Stimulated activated CD4-positive, alpha-beta T cell treated with anti-CD3 and anti-CD28 coated beads, Interleukin-12 subunit alpha, Interleukin-12 subunit beta, amount 100 ng/mL, for 24 hours (primary cell): ENCODE measurements at places on chromosomes 11 and 22.

GRCh38 chr11:1326435-1327063, 17.1 kb upstream of the TOLLIP start:
- no peak for DNase-seq

DNA sequence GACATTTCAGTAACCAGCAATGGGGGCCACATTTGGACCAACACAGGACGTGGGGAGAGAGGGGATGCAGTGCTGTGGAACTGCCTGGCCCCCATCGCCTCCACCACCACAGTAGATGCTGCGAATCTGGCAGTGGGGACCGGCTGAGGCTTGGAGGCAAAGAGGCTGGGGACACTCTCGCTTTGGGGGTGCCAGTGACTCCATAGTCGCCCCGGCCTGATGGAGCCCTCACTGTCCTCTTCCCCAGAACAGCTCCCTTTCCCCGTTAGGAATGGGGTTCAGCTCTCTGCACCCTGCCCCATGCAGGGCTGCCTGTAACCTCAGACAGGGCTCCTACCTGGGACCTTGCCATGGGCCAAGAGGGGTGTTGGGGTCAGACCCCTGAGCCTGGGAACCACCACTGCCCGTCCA, 1.8 kb upstream of the MUC2 start:
- DNase-seq = no peak

DNA sequence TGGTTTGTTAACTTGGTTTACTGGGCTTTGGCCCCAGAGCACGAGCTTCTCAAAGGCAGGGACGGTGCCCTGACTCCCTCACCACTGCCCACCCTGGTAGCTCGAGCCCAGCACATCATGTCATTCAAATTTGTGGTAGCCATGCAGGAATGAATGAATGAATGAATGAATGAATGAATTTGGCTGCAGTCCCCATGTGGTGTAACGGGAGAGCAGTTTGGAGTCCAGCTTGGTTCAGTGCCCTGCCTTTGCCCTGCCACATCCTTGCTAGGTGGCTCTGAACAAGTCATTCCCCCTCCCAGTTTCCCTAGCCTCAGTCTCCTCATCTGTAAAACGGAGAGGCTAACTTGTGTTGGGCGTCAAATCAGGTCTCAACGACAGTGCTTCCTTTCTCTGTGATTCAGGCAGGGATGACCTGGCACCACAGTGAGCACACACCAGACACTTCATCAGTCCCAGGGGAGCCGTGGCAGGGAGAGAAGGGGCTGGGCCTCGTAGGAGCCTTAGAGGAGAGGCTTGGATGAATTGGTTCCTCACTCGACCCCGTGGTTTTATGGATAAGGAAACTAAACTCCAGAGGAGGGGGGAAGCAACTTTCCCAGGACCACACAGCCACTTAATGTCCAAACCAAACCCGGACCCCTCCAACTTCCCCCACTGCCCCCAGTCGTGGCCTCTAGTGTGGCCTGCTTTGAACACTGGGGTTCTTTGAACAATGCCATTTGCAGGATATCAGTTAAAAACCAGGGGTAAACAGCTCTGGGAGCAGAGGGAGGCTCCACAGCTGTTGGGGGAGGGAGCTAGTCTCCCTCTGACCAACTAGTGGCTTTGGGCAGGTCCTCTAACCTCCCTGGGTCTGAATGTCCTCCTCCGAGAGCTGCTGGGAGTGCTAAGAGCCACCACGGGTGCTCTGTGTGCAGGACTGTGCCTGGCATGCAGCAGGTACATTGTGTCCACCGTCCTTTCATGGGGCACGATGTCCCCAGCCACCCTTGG, 86.2 kb downstream of the CACNA1I start:
- no peak for DNase-seq

DNA sequence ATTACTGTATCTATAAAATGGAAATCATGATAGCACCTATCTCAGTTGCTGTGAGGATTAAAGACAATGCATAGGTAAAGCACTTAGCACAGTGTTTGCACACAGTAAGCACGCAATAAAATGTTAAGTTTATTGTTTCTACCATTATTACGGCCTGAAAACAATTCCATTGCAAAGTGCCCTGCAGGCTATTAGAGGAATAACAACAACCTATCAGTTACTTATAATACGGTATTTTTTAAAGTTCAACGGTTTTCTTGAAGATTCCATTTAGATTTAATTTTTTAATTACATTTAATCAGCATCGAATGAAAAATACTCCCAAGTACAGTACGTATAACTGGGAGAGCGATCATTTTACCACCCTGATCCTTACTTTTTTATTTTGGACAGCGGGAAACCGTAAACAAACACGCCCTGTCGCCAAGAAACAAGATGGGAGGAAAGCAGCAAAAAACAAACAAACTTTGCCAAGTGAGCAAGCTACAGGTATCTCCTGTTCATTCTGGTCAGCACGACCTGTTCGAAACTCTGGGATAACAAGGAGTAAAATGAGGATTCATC, 893 bp downstream of the SLC36A4 start:
- no peak for DNase-seq

DNA sequence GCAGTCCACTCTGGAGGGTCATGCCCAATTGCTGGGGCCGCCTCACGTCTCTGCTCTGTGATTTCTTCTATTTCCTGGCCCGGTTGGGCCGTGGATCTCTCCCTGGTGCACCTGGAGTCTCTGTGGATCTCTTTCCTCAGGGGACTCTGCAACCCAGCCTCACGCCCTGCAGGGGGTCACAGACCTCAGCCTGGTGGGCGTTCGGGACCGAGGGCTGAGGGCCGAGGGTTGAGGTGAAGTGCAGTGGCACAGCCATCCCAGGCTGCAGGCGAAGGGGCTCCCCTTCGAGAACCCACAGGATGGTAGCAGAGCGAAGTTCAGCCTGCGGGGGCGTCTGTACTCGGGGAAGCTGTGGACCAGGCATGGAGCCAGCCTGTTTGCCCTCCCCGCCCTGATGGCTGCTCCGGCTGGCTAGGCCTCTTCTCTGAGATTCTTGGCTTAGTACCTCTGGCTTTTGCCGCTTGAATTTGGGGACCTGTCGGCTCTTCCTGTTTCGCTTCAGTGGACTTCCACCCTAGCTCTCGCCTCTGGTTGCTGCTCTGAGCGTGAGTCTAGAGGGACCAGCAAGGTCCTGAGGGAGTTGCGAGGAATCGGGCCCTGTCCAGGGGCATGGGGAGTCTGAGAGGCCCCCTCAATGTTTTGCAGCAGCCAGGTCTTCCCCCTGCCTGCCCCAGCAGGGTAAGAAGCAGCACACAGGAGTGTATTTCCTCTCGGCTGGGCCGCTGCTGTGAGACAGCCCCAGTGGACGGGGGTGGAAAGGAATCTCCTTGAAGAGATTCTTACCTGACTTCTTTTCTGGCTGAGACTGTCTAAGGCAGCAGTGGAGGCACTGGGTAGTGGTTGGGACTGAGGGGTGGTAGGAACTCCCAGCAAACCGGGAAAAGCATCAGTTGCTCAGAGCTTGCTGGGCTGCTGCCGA, 140.8 kb downstream of the TBC1D22A start:
- no peak for DNase-seq

GRCh38 chr11:66454247-66454646, 12.5 kb upstream of the PELI3 start:
- DNase-seq = no peak

DNA sequence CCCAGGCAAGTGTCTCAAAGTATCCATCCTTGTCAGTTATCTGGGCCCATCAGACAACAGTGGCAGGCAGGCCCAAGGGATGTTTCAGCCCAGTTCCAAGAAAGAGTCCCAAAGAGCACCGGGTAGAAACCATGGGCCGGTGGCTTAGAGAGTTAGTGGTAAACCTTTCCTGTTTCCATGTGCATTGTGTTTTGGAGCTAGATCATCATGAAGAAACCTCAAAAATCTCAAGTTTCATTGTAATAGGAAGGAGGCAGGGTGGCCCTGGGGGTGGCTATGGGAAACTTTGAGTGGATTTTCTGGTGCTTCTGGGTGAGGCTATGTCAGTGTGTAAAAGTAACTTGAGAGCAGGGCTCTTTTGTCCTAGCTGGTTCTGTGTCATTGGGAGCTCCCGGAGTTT, 68.1 kb downstream of the UBASH3B start:
- DNase-seq = no peak

- DNase-seq = no peak
Observed at GRCh38 chr22:50694766-50695420, 22.3 kb downstream of the SHANK3 start.

GRCh38 chr11:130037058-130037457, 32.6 kb upstream of the APLP2 start:
- DNase-seq = no peak

DNA sequence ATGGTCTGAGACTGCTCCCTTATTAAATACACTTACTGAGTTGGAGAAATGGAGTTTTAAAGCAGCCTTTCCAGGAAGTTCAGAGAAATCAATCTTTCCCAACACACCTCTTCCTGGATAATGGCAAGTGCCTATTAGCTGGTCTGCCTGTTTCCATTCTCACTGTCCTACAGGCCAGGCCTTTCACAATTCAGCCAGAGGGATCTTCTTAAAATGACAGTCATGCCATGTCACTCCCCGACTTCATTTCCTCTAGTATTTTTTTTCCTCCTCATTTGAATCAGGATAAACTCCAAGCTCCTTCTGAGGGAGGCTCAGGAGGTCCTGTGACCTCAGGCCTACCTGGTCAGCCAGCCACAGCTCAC, 62.6 kb downstream of the FDX1 start:
- no peak for DNase-seq

- no peak for DNase-seq
Observed at GRCh38 chr11:119400860-119401259, 19.4 kb upstream of the USP2 start.

GRCh38 chr22:26476705-26477340, 6.8 kb downstream of the HPS4 start:
- no peak for DNase-seq

DNA sequence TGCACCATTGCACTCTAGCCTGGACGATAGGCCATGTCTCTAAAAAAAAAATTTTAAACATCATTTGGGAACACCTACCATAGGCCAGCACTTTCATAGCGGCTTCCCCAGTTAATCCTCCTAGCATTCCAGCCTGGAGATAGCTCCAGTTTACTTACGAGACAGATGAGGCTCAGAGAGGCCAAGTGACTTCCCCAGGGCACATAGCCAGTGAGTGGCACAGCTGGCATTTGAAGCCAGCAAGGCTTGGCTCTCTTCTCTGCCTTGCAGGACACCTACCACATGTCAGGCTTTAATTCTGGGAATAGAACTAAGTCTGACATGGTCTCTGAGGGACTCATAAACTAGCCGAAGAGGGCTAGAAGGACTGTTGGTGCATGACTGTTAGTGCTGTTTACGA, 4.9 kb upstream of the TAGLN start:
- DNase-seq = no peak

DNA sequence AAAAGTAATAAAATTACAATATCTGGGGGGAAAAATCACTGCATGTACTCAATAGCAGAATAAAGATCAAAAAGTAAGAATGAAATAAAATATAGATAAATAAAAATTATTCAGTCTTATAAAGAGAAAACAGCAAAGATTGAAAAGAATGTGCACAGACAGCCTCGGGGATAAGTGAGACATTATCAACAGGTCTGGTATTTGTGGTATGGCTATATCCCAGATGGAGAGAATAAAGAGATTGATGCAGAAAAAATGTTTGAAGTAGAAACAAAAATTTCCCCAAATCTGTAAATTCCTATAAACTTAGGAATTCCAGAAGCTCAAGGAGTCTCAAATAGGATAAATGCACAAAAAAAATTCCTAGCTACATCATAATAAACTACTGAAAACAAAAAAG, 74.5 kb upstream of the LUZP2 start:
- DNase-seq = no peak

DNA sequence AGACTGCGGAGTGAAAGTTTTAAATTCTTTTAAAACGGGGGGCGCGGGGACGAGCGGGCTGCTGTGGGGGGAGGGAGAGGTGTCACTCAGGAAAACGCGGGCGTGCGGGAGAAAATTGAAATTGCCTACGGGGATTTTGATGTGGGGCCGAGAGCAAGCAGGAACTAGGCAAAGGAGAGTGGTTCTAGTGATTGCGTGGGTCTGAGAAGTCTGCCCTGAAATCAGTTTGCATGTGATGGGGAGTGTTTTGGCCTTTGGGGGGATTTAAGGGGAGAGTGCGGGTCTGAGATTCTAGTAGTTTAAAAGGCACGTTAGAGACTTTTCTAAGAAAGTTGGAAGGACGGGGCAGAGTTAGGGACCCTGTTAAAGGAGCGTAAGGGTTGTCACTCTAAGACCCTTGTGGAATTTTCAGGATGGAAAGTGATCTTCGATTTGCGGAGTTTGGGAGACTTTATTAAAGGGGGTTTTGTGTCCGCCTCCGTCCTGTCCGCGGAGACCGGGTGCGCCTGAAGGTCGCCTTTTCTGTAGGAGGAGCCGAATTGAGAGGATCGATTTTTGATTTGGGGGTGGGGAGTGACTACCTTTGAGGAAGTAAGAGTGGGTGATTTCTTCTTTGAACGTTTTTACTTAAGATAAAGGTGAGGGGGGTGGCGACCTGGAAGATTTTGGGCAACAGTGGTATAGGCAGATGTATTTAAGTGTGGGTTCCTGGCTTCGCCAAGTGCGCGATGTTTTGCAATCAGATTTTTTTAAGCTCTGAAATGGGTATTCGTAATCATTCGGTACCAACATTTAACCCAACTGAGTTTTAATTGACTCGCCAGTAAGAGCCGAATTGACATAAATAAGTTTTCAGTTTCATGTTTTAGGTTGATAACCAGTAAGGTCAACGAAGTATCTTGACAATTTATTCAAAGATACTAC, 1.1 kb downstream of the EED start:
- DNase-seq = no peak

GRCh38 chr22:33081686-33082590, 23.8 kb upstream of the SYN3 start:
- no peak for DNase-seq

DNA sequence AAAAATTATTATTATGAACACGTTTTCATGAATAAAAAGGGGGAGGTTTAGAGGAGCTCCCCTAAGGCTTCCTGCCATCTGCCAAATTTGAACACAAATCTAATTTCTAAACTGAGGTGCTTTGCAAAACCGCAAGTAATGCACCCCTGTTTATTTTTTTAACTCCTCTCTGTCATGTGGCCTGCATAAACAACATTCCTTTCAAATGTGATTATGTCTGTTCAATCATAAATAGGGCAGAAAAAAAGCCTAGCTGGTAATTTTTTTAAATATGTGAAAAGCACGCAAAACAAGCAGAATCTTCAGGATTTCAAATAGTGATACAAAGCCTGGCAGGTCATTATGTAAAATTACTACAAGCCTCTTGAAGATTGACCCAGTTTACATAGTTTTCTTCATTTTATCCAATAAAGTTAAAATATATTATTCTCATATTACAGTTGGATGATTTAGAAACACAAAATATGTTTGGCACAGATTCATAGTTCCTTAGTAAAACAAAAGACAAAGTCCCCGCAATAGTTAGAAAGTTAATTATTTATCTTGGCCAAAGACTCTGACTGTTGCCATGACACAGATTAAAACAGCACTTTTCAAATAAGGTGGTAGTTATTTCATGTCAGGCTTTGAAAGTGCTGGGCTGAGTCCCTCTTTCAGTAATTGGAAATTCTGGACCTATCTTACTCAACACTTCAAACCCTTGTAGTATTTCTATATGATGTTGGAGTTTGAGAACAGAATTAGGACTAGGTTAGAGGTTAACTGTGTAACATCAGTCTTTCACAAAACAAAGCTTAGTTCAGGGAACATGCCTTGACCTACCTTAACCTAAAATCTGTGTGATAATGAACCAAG, 200.3 kb upstream of the MPPED2 start:
- no peak for DNase-seq
